CD4-positive, alpha-beta memory T cell (primary cell): ENCODE measurements at places on chromosomes 2 and 18. TPM values are rescaled to one million over a fixed set of nuclear protein-coding genes. Genes with fewer than 3 reads are reported as not detected.

DNA sequence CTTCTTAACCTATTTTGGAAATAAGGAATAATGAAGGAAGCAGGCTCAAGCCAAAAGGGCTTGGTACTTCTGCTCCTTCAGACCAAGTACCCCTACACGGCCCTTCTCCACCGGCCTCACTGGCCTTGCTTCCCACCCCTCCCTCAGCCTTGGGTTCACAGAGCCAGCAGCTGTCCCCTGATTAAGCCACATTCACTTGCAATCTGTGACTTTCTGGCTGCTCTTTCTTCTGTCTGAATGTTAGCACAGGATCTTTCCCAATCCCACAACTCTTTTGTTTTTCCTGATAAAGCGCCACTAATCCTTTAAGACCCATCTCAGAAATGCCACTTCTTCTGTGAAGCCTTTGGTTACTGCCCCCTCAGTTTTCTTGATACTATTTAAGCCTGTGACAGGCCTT, 52.4 kb downstream of the REEP1 start:
- H3K4me3 ChIP-seq: no peak overlapping the region
- H3K27me3 ChIP-seq: no peaks in the 10 kb centered on the region
- H3K27ac ChIP-seq: no peak overlapping the region
- DNase-seq: no peak
- no peaks in the 10 kb centered on the region for H3K4me1 ChIP-seq
- no peaks in the 10 kb centered on the region for H3K36me3 ChIP-seq

DNA sequence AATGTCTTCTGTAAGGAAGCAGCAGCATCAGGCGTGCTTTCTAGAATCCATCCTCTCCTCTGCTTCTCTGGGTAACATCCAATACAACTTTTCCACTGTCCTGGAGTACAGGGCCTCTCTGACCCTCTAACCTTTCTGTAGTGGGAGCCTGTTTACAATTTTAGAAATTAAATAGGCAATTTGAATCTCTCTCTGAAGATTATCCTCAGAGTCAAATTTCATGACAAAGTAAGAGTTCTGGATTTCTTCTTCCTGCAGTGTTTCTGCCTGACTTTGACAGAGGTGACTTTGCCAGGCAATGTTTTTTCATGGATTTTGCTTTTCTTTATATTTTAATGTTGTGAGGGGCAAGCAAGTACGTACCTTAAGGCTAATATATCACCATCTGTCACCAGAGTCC, 558.4 kb downstream of the PARD3B start:
- DNase-seq: no peak
- no peak overlapping the region for H3K27ac ChIP-seq
- H3K36me3 ChIP-seq: no peaks in the 10 kb centered on the region

DNA sequence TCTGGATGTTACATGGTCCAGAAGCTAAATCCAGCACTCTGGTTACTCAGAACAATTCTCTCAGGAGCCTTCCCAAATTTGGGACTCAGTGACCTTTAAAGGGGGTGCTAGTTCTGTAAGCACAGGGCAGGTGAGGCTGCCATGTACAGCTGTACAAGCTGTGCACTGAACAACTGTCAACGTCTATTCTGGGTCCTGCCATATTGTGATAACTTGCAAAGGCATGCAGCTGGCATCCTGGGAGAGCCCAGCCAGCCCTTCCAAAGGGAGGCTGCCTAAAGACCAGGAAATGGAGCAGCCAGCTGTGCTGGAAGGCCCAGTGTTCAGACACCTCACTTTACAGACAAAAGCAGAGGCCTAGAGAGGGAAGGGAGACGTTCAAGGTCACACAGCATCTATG, 204.8 kb downstream of the KLHL29 start:
- H3K36me3 ChIP-seq: no peaks in the 10 kb centered on the region
- H3K4me1 ChIP-seq: no peaks in the 10 kb centered on the region

LMAN2L gene
- 12.6 TPM for total RNA-seq

ATOH8 gene
- not detected for total RNA-seq

VWA3B gene
- not detected for total RNA-seq

UGP2 gene
- 77.6 TPM for total RNA-seq

- no peaks in the 10 kb centered on the region for H3K27me3 ChIP-seq
- H3K4me3 ChIP-seq: no peak overlapping the region
- peaks cover 10% of the 10 kb centered on the region for H3K36me3 ChIP-seq
Measured at GRCh38 chr18:77067291-77068061, 65.1 kb downstream of the MBP start.

DNA sequence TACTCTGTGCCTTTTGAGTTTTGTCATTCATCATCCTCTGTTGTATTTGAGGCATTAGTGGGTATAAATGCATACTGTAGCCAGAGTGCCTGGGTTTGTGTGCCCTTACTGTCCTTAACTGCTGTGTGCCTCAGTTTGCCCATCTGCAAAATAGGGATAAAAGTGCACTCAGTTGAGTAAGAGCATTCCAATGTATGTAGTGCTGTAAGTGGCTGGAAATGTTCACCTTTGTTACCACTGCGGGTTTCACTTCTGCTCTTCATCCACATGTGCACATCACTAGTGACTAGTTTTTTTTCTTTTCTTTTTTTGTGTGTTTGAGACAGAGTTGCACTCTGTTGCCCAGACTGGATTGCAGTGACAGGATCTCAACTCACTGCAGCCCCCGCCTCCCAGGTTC, 39.9 kb downstream of the PLEKHB2 start:
- peaks cover 50% of the 10 kb centered on the region for H3K36me3 ChIP-seq
- H3K27me3 ChIP-seq: no peaks in the 10 kb centered on the region
- H3K4me1 ChIP-seq: no peaks in the 10 kb centered on the region
- no peak overlapping the region for H3K27ac ChIP-seq
- no peak for DNase-seq
- no peak overlapping the region for H3K4me3 ChIP-seq

GRCh38 chr2:154978244-154978643, 279.7 kb downstream of the KCNJ3 start:
- no peak overlapping the region for H3K4me3 ChIP-seq
- no peaks in the 10 kb centered on the region for H3K27me3 ChIP-seq
- H3K4me1 ChIP-seq: no peaks in the 10 kb centered on the region
- H3K36me3 ChIP-seq: no peaks in the 10 kb centered on the region

DNA sequence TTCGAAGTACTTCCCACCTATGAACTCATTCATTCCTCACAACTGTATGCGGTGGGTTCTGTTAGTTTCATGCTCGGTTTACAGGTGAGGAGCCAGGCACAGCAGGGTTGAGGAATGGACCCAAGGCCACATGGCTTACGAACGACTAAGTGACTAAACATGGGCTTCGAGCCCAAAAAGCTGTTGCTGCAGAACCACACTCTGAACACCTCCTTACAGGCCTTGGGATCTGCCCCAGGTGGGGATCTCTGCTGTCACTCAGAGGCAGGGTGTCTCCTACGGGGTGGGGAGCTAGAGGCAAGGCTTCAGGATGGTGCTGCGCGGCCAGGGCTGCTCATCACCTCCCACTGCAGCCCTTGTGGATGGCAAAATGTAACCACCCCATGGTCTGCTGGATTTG, 80.9 kb downstream of the TSHZ1 start:
- DNase-seq: no peak
- no peak overlapping the region for H3K27ac ChIP-seq
- no peaks in the 10 kb centered on the region for H3K27me3 ChIP-seq

DNA sequence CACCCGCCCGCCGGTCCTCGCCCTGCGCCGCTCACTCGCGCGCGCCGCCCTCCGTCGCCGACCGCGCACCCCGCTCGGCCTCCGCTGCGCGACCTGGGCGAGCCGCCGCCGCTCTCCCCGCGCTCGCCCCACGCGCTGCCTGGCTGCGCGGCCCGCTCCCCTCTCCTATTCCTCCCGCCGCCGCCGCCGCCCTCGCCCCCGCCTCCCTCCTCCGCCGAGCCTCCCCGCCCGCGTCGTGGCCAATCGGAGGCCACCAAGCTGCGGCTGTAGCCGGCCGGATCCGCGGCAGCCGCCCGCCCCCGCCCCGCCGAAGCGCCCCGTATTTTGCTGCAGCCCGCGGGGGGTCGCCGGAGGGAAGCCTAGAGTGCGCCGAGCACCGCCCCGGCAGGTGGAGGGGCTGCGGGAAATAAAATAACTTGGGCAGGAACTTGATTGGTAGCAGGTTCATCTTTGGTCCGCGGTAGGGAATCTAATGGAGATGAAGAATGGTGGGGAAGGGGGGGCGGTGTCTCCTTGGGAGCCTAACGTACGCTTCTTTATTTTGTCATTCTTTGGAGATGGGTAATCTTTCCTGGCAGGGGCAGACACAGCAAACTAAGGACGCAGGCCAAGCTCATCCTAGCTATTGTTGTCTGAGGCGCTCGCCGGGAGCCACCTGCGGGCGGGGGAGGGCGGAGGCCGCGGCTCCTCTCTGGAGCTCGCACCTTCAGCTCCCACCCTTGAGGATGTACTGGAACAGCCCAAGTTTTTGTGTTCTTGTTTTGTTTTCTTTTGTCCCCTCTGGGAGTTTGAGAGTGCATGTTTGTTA, 1.1 kb upstream of the CDH2 start:
- no peaks in the 10 kb centered on the region for H3K4me1 ChIP-seq
- no peak for DNase-seq
- H3K27ac ChIP-seq: no peak overlapping the region

GRCh38 chr2:71291398-71291797, 40.2 kb upstream of the ZNF638 start:
- DNase-seq: no peak
- no peaks in the 10 kb centered on the region for H3K36me3 ChIP-seq
- H3K4me1 ChIP-seq: no peaks in the 10 kb centered on the region
- no peak overlapping the region for H3K27ac ChIP-seq

PGAP1 gene
- total RNA-seq: 9.1 TPM

- no peaks in the 10 kb centered on the region for H3K4me1 ChIP-seq
- H3K27ac ChIP-seq: no peak overlapping the region
- no peaks in the 10 kb centered on the region for H3K27me3 ChIP-seq
- H3K4me3 ChIP-seq: no peak overlapping the region
- H3K36me3 ChIP-seq: no peaks in the 10 kb centered on the region
Measured at GRCh38 chr2:366706-367105, 78.8 kb upstream of the ALKAL2 start.

DNA sequence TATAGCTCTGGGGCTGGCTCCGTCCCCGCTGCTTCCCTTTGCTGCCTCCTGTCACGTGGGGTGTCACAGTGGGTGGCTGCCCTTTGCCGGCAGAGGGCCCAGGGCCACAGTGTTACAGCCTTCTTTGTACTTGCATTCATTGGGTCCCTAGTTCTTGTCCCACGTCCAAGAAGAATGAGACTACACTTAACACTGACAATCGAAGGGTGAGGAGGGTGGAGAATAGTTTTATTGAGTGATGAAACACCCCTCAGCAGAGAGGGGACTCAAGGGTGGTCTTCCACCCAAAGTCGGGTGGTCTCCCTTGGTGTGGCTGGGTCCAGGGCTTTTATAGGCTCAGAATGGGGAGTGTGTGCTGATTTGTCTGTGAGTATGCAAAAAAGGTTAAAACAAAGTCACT, 1.9 kb downstream of the ATG4B start:
- H3K27ac ChIP-seq: no peak overlapping the region
- H3K27me3 ChIP-seq: no peaks in the 10 kb centered on the region
- no peak for DNase-seq

- H3K36me3 ChIP-seq: no peaks in the 10 kb centered on the region
- no peak for DNase-seq
- no peak overlapping the region for H3K4me3 ChIP-seq
- H3K4me1 ChIP-seq: no peaks in the 10 kb centered on the region
- H3K27ac ChIP-seq: no peak overlapping the region
Measured at GRCh38 chr2:139177041-139177440, 396.9 kb upstream of the NXPH2 start.

GRCh38 chr2:176751314-176752227, 461.0 kb upstream of the HNRNPA3 start:
- no peaks in the 10 kb centered on the region for H3K4me1 ChIP-seq
- H3K27me3 ChIP-seq: no peaks in the 10 kb centered on the region
- no peaks in the 10 kb centered on the region for H3K36me3 ChIP-seq
- DNase-seq: no peak
- H3K4me3 ChIP-seq: no peak overlapping the region
- H3K27ac ChIP-seq: no peak overlapping the region

DNA sequence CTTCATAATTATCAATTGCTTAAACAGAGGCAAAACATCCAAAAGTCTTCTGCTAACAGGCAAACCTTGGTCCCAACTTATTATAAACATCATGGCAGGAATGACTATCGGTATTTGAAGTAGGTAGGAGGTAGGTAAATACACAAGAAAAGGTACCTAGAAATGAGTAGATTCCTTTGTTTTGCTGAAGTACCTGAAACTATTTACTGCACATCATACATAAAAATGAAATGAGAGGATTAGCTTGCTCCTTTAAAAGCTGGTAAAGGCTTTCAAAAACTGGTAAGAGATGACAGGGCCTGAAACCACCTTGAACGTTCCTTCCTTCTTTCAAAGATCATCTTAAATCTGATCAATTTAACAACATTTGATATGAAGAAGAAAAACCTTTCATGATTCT, 55.2 kb upstream of the MAPRE2 start:
- H3K36me3 ChIP-seq: no peaks in the 10 kb centered on the region
- no peak overlapping the region for H3K27ac ChIP-seq
- H3K4me1 ChIP-seq: no peaks in the 10 kb centered on the region
- DNase-seq: no peak
- H3K27me3 ChIP-seq: no peaks in the 10 kb centered on the region

TMEM150A gene
- total RNA-seq: 13.3 TPM

GRCh38 chr2:216406826-216407225, 5.5 kb upstream of the SMARCAL1 start:
- no peak overlapping the region for H3K4me3 ChIP-seq
- no peak for DNase-seq
- H3K27me3 ChIP-seq: peaks cover 3% of the 10 kb centered on the region

GKN1 gene
- not detected for total RNA-seq

IL36B gene
- not detected for total RNA-seq

DNA sequence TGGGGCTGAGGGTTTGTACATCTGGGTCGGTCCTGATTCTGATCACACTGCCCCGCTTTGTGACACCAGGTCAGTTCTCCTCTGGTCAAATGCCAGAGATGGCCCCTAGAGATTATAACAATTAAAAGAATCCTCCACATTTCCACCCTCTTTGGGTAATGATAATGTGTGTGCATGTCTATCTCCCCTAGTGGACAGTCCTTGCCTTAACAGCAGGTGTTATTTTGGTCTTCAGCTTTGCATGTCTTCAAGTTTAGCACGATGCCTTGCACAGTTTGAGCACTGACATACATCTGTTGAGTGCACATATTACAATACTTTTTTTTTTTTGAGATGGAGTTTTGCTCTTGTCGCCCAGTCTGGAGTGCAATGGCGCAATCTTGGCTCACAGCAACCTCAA, 25.7 kb upstream of the COX7A2L start:
- no peaks in the 10 kb centered on the region for H3K4me1 ChIP-seq
- no peaks in the 10 kb centered on the region for H3K36me3 ChIP-seq
- H3K27ac ChIP-seq: no peak overlapping the region
- DNase-seq: no peak

DNA sequence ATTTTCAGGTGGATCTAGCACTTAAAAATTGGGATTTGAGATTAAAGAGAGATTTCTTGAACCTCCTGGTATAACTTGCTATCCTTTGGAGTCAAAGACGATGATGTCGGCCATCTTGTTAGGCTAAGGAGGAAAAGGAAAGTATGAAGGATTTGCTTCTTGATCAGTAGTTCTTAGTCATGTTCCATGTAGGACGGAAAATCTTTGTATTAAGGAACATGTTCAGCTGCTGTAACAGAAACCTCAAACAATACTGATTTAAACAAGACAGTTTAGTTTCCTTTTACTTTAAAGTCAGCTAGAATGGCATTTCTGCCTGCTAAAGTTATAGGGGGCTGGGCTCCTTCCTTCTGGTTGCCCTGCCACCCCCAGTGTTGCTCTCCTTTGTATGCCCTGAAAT, 56.4 kb upstream of the MGAT5 start:
- DNase-seq: no peak
- H3K27ac ChIP-seq: no peak overlapping the region
- no peaks in the 10 kb centered on the region for H3K27me3 ChIP-seq
- no peaks in the 10 kb centered on the region for H3K36me3 ChIP-seq
- peaks cover 80% of the 10 kb centered on the region for H3K4me1 ChIP-seq

METAP1D gene
- 7.2 TPM for total RNA-seq

PDE11A gene
- total RNA-seq: not detected

- no peaks in the 10 kb centered on the region for H3K36me3 ChIP-seq
- no peaks in the 10 kb centered on the region for H3K27me3 ChIP-seq
- no peak for DNase-seq
- H3K4me3 ChIP-seq: no peak overlapping the region
Measured at GRCh38 chr2:20525041-20526035, 78.5 kb downstream of the RHOB start.
